ENCODE measurements at places on chromosomes 5 and 9.
A peak's percentile ranks its signal among the peaks of the same experiment; 100 is the strongest.

DNA sequence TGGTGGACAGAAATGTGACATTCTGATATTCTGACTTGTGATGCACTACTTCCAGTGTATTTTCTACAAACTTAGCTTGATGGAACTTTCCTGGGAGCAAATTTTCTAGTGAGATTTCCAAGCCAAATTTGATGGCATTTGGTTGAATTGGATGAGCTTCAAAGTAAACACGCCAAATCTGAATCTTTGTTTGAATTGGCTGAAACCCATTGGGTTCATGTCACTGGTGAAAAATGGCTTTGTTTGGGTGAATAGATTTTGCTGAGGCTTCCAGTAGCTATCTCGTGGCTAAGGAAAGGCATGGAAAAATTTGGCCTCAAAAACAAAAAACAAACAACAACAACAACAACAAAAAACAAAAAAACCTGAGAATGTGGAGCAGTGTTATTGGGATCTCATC is 271.1 kb upstream of the RPS23 start:
- peak; percentile 34 for DNase-seq

- DNase-seq = peak; percentile 87
These were observed 55.6 kb upstream of the COL5A1 start for GRCh38 chr9:134585746-134586706.

DNA sequence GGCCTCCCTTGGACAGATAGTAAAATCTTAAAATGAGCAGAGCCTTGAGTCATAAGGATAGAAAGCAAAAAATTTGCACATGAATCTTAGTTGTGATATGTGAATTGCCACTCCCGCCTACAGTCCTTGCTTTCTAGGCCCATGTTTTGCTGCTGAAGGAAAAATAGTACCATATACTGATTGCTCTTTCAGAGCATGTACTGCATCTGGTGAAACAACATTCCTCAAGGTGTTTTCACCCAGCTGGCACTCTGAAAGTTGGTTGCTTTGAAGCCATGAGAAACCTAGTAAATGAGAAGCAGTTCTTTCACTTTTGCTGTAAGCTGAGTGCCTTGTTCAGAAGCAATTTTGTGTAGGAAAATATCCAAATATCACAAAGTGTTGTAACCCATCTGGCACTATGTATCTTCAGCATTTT is 10.3 kb downstream of the CDC37L1 start:
- DNase-seq = no peak

DNA sequence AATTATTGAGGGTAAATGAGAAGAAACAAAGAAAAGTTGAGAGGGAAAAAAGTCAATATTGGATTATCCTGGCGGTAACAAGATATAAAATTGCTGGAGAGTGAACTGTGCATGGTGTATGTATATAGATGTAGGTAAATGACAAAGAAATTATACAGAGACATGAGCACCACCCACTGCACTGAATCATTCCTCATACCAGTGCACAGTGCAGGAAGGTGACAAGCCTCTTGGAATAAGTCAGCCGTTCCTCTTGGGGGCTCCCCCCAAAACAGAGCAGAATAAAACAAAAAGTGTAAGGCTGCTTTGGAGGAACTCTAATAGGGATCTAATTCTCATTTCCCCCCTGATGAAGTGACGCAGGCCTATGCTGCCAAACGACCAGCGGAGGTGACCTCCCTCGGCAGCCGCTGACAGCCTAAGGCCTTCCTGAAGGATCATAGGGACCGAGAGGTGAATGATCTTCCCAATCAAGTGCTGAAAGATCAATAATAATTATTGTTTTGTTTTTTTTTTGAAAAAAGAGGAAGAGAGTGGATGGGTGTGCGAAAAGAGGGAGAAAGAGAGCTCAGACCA is 245.0 kb downstream of the PSAT1 start:
- no peak for DNase-seq

DNA sequence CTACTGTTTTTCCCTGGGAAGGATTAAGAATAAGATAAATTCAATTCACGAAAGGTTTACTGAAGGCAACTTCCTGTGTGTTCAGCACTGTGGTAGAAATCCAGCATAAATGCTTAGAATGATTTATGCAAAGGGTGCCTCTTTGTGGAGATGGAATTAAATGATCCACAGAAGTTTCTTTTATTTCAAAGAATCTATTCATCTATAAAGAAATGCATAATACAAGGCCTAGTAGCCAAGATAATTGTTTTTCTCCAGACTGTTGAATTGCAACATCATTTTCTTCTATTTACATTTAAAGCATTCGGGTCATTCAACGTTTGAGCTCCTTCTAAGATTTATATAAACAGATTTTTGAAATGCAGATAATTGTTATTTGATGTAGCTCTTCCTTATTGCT is 138.8 kb upstream of the NFIL3 start:
- DNase-seq = no peak

GRCh38 chr9:78278801-78279200 is 18.1 kb upstream of the PSAT1 start:
- DNase-seq = no peak

- no peak for DNase-seq
These were observed 20.9 kb upstream of the SPARC start for GRCh38 chr5:151707567-151707966.

DNA sequence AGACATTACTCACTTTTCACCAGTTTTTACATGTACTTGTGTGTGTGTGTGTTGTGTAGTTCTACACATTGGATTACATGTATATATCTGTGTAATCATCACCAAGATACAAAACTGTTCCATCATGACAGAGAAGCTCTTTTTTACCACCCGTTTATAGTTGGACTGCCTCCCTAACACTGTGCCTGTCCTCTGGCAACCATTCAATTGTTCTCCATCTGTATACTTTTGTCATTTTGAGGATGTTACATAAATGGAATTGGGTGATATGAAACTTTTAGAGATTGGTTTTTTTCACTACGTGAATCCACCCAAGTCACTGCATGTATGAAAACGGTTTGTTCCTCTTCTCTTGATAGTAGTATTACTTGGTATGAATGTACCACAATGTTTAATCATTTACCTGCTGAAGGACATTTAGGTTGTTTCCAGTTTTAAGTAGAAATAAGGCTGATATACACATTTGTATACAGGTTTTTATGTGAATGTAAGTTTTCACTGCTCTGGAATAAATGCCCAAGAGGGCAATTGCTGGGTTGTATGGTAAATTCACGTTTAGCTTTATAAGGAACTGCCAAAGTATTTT is 126.2 kb downstream of the MAPKAP1 start:
- no peak for DNase-seq

DNA sequence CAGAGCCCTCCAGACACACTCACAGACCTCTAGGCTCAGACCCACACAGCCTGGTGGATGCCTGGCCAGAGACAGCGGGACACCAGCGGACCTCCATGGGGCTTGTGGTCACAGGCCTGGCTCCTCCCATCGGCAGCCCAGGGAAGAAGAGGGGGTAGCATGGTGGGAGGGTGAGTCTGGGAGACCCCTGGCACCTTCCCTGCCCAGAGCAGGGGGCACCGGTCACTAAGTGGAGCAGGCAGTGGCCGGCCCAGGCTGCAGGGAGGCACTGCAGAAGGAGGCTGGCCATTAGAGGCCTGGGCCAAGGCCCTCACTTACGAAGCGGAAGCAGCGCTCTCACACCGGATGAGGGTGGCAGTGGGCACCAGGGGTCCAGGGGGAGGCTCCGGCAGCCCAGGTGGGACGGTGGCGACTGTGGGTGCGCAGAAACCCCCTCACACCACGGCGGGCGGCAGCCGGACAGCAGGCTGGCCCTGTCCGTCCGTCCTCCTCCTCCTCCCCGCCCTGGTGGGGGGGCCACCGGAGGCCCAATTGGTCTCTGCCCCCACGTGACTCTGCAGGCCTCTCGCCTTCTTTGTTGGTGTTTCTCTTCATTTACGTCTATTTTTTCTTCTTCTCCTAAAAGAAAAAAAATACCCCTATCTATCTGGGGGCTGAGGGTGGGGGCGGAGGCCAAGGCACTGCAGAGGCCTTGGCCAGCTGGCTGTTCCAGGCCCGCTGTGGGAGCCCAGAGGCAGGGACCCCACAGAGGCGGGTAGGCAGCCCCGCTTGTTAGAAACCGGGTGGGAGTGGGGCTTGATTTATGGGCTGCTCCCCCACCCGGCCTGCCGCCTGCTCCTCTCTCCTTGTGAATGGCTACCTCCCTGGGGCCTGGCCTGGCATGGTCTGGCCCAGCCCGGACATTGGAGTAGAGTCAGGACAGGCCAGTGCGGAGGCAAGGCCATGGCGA is at the start of gene NR5A1:
Gene NR5A1 (minus strand): TSS at position 469 of the 949 bp plus-strand sequence. CDS start 4,004 bp downstream, outside the sequence.
- no peak for DNase-seq

- DNase-seq = no peak
These were observed 359.1 kb upstream of the IRX4 start for GRCh38 chr5:2241842-2242241.

GRCh38 chr5:464446-464842 is 21.5 kb downstream of the EXOC3 start:
- DNase-seq = no peak

- no peak for DNase-seq
These were observed 121.4 kb upstream of the MVB12B start for GRCh38 chr9:126205265-126205664.

DNA sequence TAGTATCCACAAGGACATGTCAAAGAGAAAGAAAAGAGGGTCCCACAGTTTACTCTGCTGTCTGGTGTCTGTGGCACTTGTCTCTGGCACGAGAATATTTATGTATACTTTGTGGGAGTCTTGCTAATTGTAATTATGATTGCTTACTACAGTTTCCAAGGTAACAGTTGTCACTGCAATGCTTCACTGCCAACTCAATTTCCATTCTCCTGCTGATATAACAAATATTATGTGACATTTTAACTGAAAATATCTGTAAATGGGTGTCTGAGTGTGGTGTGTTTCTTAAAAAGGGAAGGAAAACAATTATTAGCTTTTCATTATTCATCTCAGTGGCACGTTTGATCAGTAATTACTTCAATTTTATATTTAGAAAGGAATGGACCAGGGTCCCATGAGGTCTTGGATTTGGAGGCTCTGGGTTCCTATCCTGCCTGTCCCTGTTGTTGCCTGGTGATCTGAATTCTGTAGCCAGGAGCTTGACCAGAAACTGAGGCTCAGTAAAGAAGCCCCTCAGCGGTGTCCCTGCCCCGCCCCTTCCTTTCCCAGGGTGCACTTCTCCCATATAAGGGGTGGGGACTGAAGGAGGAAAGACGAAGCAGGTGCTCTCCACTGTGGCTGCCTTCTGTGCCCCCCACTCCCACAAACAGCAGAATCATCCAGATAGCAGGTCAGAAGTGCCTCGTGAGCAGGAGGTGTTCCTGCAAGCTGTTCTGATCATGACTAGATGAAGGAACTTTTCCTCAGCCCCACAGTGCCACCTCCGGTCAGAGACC is 137.3 kb upstream of the KIF2A start:
- DNase-seq = no peak

DNA sequence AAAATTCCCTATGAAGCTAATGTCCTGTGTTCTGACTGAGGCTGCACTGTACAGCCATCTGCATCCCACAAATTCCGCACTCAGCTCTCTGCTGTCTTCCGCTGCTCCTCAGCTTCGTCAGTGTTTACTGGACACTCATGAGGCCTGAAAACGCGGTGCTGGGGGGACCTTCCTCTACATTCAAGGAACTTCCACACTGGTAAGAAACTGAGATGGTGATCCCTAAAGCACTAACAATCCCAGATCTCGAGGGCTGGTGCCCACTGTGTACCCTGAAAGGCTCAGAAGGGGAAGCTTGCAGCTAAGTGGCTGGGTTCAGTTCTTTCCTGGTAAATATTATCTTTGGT is 117.9 kb downstream of the NRG2 start:
- no peak for DNase-seq

- DNase-seq = no peak
These were observed 50.9 kb upstream of the ANKH start for GRCh38 chr5:14922456-14922855.

GRCh38 chr9:85258823-85259370 is 482.9 kb downstream of the AGTPBP1 start:
- DNase-seq = peak; percentile 77

GRCh38 chr5:39399135-39400036 is 25.4 kb downstream of the DAB2 start:
- peak; percentile 99 for DNase-seq

DNA sequence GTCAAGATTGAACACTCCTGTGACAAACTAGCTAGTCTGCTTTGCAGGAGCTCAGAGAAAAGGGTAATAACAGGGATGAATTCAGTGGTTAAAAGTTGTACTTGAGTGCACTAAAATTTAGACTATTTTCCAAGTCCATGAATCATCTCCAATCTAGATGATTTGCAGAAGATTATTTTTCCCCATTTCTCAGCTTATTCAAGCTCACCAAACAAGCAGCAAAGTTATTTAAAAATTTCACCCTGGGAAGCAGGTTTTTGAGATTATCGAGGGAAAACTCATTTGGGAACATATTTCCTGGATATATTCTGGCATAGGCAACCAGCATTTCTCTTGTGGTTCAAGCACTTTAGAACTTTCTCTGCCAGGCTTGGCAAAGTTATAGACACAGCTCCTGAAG is 311.4 kb downstream of the TLE1 start:
- no peak for DNase-seq

- no peak for DNase-seq
These were observed 693.5 kb downstream of the PTPRD start for GRCh38 chr9:9919174-9919775.

- no peak for DNase-seq
These were observed 1472.5 kb upstream of the CDH6 start for GRCh38 chr5:29720954-29721353.

- DNase-seq = no peak
These were observed 81.0 kb downstream of the NNT start for GRCh38 chr5:43683884-43684471.

GRCh38 chr5:21159510-21160059 is 1171.6 kb upstream of the CDH18 start:
- no peak for DNase-seq

- DNase-seq = peak; percentile 56
These were observed 276.7 kb upstream of the KIF2A start for GRCh38 chr5:62029303-62029702.

DNA sequence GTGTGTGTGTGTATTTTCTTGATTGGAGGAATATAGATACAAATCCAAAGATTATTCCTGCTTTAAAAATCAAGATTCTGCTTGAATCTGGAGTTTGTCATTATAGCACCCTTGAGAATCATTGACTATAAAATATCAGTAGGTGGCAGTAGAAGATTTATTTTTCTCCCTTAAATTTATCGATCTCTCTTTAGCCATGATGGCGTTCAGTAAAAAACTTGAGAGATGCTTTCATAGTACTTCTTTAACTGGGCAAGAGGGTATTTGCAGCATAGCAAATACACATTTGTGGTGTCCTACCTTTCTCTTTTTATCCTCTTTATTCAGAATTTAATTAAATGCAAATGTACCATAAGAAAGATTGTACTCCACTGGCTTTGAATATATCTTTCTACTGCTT is 307.7 kb downstream of the ADGRV1 start:
- peak; percentile 34 for DNase-seq

GRCh38 chr9:130692321-130692720 is 1.3 kb upstream of the EXOSC2 start:
- DNase-seq = no peak

All from fibroblast of skin of back (primary cell).